Activated naive CD4-positive, alpha-beta T cell treated with anti-CD3 and anti-CD28 coated beads, Interleukin-2, amount 50 U/mL, for 72 hours (primary cell): ENCODE measurements at places on chromosomes 6 and 20.

DNA sequence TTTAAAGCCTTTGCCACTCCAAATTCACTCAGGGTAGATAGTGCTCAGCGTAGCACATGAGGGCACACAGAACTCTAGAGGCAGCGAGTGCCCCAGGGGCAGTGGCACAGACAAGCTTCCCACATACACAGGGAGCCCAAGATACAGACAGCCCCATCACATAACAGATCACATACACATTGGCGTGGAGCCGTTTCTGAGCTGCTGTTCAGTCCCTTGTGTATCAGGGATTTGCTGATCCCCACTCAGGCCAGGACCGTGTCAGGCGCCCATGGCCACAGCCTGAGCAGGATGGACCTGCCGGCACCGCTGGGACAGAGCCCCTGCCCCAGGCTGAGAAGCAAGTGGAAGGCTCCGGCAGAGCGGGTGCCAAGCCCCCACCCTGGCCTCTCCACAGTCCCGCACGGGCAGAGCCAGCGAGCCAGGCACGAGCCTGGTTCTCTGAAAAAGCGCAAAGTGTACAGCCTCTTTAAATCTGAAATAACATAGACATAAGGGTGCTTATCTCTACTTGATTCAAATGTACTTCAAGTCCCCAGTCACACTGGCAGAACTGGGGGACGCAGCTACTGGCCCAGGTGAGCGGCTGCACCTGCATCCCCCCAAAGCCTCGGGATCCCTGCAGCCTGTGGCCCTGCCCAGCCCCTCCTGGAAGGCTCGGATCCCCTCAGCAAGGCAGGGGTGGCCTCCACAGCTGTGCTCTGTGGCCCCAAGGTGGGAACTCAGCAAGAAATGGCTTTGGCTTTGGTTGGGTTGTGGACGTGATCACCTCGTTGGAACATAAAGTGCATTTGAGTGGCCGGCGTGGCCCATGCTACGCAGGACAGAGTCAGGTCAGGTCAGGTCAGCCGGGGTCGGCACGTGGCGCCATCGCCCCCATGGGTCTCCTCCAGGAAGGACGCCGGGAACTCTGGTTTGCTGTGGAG, 231.3 kb downstream of the ERMARD start:
- no peak for DNase-seq

DNA sequence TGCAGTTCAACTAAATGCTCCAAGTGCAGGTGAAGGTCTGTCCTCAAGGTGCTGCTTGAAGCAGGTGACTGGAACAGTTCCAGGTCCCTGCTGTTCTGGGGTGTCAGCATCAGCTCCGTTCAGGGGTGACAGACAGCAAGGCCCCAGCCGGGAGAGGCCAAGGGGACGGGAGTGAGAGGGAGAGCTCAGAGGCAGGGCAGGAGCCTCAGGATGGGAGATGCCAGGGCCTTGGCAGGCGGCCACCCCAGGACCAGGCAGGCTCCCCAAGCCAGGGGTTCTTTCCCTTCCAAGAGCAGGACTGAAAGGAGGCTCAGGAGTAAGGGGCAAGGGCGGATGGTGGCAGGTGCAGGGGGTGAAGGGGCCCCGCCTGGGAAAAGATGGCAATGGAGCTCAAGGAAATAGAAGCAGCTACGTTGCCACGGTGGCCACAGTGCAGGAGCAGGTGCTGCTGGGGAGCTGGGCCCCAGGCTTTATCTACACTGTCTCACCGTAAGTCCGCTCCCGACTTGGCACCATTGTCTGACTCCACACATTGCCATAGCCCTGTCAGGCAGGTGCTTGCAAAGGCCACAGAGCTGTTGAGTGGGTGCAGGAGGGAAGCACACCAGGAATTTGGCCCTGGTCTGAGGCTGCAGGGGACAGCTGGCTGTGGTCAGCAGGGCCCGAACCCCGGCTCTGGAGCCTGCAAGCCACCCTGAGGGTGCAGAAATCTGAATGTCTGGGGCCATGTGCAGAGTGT, 43.1 kb downstream of the ERMARD start:
- no peak for DNase-seq

- peak; percentile 64 for DNase-seq
Observed at GRCh38 chr6:26021001-26021349, 58.4 kb downstream of the TRIM38 start.

DNA sequence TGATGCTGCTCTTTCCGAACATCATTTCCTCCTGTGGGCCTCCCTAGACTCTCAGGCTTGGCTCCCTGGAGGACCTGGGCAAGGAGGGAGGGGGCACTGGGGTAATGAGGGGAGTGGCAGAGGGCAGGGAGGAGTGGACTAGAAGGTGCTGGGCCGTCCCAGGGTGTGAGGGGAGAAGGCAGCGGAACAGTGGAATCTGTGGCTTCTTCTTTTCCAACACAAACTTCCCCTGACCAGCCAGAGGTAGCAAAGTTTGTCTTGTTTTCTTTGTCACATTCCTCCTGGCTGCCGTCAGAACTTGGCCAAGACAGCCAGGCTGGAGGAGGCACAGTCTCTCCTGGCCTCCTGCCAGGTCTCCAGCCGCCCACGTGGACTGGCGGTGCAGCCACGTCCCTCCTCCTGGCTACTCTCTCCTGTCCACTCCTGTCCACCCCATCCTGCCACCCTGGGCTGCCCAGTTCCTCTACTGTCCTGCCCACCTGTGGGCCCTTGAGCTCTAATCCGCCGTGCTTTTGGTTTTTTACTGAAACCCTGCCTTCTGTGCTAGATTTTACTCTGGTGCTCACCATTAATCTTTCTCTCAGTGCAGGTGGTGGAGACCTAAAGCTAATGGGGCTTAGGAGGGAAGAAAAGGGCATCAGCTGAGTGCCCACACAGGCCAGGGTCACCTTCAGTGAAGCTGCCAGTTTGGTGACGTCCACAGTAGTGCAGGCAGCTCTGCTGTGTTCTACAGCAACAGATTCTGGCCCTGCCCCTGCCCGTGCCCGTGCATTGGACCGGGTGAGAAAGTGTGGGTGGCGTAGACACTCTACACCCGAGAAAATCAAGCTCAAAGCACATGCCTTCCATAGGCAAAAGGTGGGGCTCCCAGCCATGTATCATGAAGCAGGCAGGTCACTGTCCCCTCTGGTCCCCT, 2.8 kb upstream of the CDSN start:
- DNase-seq = no peak

- no peak for DNase-seq
Observed at GRCh38 chr6:90350689-90351554, 54.3 kb upstream of the BACH2 start.

- DNase-seq = no peak
Observed at GRCh38 chr20:53984356-53985149, 85.8 kb downstream of the BCAS1 start.

DNA sequence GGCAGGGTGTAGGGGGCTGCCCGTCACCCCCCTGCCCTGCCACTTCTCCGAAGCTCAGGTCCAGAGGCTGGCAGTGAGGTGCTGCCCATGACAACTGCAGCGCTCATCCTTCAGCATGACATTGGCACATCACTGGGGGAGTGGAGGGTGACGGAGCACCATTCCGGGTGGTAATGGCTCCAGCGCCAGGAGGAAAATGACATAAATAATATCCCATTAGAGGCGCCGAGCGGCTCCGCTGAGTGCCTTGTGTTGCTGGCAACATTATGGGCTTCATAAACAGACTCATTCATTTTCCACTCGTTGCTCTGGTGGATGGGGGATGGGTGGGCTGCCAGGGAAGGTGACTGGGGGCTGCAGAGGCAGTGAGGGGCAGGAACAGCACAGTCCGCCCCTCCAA, 56.9 kb upstream of the CTNNBL1 start:
- DNase-seq = no peak

- no peak for DNase-seq
Observed at GRCh38 chr20:34570859-34571306, 12.4 kb downstream of the MAP1LC3A start.

DNA sequence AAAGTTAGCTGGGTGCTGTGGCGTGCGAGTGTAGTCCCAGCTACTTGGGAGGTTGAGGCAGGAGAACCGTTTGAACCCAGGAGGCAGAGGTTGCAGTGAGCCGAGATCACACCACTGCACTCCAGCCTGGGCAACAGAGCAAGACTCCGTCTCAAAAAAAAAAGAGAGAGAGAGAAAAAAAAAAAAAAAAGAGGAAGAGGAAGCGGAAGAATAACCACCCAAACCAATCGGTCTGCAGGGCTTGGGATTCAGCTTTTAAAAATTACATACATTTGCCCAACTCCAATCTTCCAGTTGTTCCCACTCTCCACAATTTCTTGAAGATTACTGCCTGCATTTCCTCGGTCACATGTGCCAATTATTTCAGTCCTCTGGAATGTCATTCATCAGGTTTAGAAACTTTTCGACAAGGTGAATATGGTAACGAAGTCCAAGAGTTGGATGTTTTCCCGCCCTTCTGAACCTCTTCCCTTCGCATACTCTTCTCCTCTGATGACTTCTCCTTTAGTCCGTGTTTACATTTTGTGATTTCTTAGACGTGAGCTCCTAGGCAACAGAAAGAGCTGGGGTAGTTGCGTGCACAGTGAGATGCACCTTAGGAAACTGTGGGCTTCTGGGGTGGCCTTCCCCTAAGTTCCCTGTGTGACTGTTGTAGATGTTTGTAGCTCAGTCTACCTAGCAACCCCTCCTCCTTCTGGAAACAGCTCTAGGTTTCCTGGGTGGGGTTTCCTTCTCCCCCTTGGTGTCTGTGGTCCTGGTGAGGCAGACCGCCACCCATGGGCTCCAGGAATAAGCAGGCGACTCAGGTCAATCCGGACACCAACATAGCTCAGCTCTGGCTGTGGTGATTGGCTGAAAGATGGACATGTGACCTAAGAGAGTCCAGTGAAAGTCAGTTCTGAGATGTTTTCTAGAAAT, 63.0 kb upstream of the NCOA3 start:
- DNase-seq = no peak

DNA sequence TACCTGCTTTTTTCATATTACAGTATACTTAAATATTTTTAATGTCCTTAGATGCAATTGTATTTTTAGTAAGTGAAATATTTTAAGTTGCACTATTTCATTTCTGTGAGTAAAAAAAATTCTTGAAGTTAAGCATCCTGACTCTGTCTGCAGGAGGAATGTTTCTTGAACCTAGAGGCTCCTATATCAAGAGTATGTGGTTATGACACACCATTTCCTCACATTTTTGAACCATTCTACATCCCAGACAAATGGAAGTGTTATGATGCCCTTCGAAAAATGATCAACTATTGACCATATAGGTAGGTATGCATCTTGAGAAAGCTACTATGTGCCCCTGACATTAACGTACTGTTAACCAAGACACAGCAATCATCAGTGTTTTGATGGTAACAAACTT, 237.0 kb downstream of the BCKDHB start:
- no peak for DNase-seq
